Stimulated activated CD8-positive, alpha-beta memory T cell treated with anti-CD3 and anti-CD28 coated beads, Interleukin-4, amount 100 ng/mL, for 4 hours (primary cell): ENCODE measurements at places on chromosomes 1 and 21.

DNA sequence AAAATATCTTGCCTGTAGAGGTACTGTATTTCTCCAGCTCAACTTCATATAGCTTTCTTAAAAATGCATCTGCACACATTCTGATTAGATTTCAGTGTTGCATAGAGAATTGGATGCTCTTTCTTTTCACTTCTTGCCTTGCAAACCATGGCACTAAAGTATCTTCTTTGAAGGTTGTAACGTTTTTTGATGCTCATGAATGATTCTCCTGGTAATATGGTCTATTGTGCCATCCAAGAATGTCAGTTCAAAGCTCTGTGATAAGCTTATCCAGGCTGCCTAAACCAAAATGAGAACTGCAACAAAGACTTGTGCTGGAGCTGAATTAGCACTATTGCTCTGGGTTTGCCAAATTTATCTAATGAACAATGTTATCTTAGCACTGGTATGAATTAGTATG, 1.9 kb downstream of the SGIP1 start:
- DNase-seq: no peak

- no peak for DNase-seq
Observed at GRCh38 chr1:17755120-17755519, at the start of gene ACTL8. Gene ACTL8, plus strand, starts transcription at chr1:17755333. Its CDS starts 67,676 bp downstream, at chr1:17823009.

GRCh38 chr1:173638043-173639021, 3.2 kb downstream of the TEX50 start:
- DNase-seq: no peak

- no peak for DNase-seq
Observed at GRCh38 chr1:93692983-93693591, 11.4 kb upstream of the BCAR3 start.

DNA sequence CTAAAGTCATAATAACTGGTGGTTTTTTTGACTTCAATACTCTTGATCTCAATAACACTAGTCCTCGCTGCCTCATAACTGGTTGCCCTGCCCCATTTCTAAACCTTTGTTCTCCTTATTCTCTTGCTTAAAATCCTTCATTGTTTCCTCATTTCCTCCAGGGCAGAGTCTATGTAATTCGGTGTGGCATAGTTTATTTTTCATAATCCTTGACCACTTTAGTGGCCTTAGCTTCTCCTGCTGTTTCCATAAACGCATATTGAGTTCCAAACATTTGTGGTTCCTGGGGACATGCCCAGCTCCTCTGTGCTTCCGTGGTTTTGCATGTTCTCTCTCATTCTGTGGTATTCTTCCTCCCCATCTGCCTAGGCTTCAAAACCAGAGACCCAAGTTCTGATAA, 19.0 kb upstream of the TLCD4 start:
- no peak for DNase-seq

DNA sequence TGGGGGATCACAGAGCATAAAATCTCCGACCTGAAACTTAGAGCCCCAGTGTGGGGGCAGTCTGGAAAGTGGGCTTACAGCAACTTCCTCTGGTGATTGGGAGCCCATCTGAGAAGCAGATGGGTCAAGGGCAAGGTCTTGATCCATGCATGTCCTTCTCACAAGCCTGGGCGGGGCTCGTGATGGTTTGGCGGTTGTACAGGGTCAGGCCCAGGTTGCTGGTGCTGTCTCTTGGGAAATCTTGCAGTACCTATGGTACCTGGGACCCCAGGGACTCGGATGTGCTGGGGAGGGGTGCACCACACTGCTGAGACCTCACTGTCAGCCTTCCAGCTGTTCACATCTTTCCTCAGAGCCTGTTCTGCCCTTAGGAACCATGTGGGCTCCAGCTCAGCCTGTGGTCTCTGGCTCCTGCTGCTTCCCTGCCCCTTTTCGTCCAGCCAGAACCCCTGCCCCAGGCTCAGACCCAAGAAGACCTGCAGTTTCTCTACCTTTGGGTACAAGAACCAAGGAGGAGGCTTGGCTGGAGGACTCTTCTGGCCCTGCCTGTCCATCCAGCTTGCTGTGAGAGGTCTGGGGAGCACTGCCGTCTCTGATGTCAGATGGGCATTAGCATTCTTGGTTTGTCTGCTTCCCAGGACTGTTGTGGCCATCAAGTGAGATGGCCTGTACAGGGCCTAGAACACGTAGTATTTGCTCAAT, 24.5 kb downstream of the WNT4 start:
- no peak for DNase-seq

GRCh38 chr1:57407928-57408327, 15.9 kb downstream of the DAB1 start:
- no peak for DNase-seq

GRCh38 chr1:204348722-204349121, 11.0 kb downstream of the PLEKHA6 start:
- no peak for DNase-seq

DNA sequence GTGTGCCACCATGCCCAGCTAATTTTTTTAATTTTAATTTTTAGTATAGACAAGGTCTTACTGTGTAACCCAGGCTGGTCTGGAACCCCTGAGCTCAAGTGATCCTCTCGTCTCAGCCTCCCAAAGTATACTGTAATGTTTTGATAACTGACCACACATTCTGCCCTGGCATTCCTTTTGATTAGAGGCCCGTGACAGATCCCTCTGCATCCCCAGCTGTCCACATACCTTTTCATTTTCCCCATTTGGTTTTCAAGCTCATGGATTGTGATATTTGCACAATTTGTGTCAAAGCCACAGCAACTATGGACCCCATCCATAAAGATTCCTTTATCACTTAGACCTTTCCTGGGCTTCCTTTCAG, 116.8 kb upstream of the ATP1A1 start:
- no peak for DNase-seq

DNA sequence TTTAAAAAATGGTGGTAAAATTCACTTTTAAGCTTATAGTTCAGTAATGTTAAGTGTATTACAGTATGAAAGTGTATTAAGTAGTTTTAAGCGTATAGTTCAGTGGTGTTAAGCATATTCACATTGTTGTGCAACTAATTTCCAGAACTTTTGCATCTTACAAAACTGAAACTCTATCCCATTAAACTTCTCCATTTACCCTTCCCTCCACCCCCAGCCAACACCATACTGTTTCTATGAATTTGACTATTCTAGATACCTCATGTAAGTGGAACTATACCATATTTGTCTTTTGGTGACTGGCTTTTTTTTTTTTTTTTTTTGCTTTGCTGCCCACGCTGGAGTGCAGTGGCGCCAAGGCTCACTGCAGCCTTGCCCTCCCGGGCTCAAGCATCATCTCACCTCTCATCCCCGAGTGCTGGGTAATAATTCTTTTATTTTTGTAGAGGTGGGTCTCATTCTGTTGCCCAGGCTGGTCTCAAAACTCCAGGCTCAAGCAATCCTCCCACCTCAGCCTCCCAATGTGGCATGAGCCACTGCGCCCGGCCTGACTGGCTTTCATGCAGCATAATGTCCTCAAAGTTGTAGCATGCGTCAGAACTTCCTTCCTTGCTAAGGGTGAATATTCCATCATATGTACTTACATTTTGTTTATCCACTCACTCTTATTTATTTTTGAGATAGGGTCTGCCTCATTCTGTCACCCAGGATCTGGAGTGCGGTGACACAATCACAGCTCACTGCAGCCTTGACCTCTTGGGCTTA, 45.1 kb upstream of the BMP8B start:
- no peak for DNase-seq

DNA sequence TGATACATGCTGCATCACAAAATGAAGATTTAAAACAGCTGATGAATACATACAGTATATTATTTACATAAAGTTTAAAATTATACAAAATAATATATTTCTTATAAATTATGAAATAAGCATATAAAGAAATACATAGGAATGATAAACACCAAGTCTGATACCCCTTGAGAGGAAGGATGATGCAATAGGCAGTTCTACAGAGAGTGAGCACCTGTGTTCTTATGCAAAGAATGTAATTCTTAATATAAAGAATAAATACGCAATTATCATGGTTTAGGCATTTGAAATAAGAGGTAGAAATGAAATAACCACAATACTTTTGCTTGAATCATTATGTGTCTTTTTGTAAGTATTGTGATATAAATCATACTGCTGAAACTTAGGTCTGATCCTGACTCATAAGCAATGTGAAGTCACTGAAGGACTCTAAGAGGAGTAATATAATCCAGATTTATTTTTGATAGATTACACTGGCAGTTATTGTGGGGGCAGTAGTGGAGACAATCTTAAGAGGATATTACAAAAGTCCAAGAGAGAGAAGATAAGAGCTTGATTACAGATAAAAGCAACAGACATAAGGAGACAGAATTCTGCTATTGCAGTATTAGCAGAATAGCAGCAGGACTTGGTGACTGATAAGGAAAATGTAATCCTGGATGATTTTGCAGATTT, 39.0 kb downstream of the TTLL7 start:
- DNase-seq: no peak

DNA sequence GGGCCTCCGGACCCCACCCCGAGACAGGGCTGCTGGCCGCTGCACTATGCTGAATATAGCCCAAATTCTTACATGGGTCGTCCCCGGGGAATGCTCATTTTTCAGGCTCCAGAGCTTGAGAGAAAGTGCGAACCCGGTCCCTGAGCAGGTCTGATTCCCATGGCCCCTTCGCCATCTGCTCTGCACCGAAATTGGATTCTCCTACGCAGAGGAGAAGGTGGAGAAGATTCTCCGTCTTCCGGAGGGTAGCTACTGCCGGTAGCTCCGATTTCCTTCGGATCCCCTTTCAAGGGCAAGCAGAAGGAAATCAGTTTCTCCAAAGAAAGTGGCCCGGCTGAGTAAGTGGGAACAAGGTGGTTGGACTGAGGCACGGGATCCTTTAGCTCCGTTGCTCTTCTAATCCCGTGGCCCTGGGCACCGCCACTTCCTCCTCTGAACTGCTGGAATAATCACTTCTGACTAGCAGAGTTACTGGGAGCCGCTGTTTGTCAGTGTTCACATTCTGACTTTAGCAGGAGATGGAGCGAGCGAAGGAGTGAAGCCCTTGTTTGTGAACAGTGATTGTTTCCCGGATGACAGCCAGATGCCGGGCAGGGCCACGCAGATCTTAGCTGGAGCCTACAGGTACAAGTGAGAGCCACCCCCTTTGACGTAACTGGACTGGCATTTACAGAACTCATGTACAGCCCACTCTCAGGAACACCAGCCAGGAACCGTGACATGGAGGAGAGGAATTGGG, 1.1 kb upstream of the ZNF496 start:
- no peak for DNase-seq

DNA sequence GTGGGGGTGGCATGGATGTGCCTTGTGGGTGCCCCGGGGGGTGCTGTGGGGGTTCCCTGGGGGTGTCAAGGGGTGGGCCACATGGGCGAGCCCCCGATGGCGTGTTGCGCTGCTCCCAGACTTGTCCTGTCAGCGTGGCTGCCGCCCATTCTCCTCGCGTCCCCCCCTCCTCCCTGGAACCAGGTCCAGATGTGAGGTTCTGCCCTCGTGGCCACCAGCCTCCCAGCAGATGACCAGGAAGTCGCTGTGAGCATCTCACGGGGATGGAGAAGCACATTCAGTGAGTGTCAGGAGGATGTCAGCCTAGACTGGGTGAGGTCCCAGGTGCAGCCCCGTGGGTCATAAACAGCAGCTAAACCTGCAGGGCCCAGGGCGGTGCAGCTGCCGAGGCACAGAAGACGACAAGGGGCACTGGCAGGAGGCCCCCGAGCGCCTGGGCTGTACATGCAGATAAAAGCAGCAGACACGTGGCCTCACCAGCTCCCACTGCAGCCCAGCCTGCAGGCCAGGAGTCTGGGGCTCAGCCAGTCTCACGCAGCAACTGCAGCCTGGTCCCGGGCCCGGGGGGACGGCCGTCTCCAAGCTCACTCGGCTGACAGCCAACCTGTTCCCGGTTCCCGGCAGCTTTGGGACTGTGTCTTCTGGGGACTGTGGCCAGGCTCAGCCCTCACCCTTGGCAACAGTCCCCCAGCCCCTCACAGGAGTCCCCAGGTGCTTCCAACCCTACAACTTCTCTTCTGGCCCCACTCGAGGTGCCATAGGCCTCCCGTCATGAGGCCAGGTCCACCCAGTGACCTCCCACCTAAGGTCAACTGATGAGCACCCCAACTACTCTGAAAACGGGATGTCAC, 17.5 kb upstream of the COL6A2 start:
- no peak for DNase-seq

DNA sequence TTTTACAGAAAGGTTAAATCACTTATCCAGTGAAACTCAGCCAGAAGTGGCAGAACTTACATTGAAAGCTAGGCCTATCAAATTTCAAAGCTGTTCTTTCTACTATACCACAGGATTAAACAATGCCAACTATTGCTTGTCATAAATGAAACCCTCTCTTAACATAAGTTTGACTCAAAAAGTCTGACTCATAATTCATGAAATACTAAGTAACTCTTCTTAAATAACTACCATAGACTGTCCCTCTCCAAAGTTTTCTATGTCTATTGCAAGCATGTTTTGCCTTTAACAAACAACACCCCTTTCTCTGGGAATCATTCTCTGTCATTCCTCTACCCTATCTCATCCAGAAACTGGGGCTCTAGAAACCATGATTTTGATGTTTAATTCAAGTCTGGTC, 109.5 kb upstream of the UBE2U start:
- no peak for DNase-seq

GRCh38 chr1:59672851-59673572, 141.7 kb upstream of the HOOK1 start:
- no peak for DNase-seq

GRCh38 chr1:245201201-245201600, 46.4 kb downstream of the KIF26B start:
- no peak for DNase-seq

DNA sequence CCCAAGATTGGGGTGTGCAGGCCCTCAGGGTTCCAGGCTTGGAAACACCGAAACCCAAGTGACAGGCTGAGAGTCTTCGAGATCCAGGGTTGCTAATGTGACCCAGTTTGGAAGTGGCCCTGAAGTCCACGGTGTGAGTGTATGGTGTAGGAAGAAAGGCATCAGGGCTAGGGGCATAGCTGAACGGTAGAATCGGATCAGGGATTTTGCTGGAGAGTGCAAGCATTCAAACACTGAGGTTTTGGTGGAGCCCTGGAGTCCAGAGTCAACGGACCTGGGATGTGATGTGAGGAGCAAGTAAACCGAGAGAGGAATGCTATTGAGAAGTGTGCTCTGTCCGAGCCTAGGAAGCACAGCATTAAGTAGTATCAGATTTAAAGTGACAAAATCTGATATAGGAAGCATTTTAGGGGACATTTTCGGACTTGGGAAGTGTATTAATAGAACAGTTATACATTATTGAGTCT, 958 bp downstream of the NFYC start:
- DNase-seq: no peak

DNA sequence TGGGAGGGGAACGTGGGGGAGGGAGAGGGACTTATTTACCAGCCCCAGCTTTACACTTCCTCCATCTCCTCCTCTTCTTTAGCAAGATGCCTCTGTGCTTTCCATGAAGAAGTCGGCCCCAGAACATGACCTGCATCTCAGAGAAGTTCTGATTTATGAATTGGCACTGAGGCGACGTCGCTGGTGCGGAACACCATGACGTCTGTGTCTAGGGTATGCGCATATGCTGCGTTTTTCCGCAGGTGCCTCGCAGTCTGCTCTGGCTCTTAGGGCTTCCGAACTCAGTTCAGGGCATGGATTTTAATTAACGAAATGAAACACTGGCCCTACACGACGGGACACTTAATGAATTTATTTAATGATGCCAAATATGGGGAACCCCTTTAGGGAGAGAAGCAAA, 510.3 kb downstream of the SMYD3 start:
- no peak for DNase-seq

- DNase-seq: no peak
Observed at GRCh38 chr1:87812871-87813577, 484.3 kb downstream of the LMO4 start.

GRCh38 chr1:96520579-96520947, 201.0 kb upstream of the PTBP2 start:
- DNase-seq: no peak
